ENCODE measurements at places on chromosomes 12 and 14. TPM values are rescaled to one million over a fixed set of nuclear protein-coding genes. Genes with fewer than 3 reads are reported as not detected.

Gene OR2AP1
- total RNA-seq = not detected

Gene MMP19
- 17.6 TPM for total RNA-seq

Gene PRB2
- total RNA-seq = not detected

Gene GZMB
- not detected for total RNA-seq

Gene PRIMA1
- 0.43 TPM for total RNA-seq

GRCh38 chr12:12716151-12716792 lies 896 bp upstream of the CDKN1B start:
- peak; percentile 58 for DNase-seq

- DNase-seq = peak; percentile 65
Observed at GRCh38 chr12:113154351-113154973, 4.9 kb downstream of the CFAP73 start.

GRCh38 chr12:131348646-131349045 lies 362.2 kb upstream of the SFSWAP start:
- no peak for DNase-seq

DNA sequence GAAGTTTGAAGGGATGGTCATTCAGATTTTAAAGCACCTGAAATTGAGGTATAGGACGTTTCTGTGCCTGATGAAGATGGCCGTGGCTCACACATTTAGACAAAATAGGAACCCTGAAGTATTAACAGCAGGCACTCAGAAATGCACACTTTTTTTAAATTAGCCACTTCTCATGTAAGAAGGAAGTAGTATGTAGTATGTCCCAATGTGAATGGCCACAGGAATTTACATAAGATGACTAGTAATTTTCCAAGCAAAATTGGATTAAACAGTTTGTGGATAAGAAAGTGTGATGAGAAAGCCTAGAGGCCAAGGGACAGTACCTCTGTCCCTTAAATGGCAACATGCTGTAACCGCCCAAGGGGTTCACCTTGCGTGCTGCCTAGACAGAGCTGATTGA lies 1.8 kb upstream of the MIS18BP1 start:
- DNase-seq = peak; percentile 24

DNA sequence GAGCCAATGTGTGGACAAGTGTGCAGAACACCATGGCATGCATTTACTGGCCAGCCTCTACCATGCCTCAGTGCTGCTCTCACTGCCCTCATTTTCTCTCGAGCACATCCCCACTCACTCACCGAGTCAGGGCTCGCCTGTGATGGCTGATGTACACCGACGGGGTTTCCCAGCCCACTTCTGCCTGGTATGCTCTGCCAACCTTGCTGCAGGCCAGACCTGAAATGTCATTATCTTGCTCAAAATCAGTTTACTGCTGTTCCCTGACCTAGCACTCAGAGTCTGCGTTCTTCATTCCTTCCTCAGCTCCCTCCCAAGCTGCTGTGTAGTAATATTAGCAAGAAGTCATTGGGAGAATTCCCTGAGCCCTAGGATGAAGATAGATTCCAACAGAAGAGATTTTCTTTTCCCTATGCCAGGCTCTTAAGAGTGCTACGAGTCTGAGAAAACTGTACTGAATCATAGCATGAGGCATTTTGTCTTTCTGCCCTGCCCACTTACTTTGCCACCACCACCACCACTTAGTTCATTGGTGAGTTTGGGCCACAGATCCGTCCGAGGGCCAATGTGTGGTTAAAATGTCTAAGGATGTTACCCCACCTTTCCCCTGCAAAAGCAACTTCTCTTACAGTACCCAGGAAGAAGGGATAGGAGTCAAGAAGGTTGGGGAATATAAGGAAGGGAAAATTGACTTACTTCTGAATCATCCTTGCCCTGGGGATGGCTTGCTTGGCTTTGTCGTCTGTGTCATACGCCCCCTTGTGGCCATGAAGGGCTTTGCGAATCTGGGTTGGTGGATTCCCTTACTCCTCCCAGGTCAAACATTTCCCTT lies 51.0 kb downstream of the BMAL2 start:
- peak; percentile 90 for DNase-seq

GRCh38 chr14:92934196-92935085 lies 11.5 kb downstream of the CHGA start:
- no peak for DNase-seq

DNA sequence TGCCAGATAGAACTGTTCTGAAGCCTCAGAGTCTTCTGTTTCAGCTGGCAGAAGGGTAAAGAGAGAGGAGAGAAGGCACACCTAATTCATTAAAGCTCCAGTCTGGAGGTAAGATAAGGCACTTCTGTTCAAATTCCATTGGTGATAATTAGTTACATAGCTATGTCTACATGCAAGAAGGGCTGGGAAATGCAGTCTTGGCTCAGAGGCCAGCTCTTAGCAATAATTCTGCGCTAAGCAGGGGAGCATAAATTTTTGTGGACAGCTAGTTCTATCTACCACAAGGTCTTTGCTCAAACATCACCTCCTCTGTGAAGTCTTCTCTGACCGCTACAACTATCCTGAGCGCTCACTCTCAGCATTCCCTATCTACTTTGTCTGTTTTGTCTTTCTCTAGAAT lies 14.3 kb upstream of the E2F7 start:
- no peak for DNase-seq

GRCh38 chr14:28758253-28758884 lies 8.2 kb upstream of the FOXG1 start:
- DNase-seq = no peak

All from GM23248 (cell line).